Sigmoid colon (tissue), 7 donors: ENCODE measurements at places on chromosomes 5 and 9. TPM values are rescaled to one million over a fixed set of nuclear protein-coding genes. Genes with fewer than 3 reads are reported as not detected.

DNA sequence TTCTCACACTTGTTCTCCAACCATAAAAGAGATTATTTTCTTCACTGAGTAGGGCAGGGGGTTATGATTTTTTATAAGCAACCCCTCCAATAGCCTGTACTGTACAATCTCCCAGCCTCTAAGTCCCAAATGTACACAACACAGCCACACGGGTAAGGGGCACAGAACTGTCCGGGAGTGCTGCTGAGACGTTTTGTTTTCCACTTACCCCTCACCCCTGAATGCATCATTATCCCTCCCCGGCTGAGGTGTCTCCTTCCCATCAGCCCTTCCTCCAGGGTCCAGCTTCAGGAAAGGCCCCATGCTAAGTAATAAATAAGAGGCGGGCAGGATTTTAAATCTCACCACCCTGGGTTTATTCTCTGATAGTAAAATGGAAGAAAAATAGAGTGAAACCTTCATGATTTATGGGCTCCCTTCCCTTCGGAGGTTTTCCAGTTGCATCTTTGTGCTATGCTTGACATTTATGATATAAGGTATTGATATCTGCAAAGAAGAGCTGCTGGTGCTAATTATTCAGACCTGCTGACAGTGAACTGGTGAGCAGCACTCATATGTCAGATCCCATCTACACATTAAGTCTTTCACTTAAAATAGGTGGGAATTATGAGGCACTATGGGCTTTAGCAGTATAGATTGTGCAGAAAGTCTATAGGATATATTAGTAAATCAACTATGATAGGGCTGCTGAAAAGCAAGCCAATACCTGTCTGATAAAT, 67.2 kb upstream of the MEGF10 start:
- no peak for DNase-seq

- no peak for DNase-seq
These were observed 670.5 kb upstream of the KLF4 start for GRCh38 chr9:108160039-108160438.

DNA sequence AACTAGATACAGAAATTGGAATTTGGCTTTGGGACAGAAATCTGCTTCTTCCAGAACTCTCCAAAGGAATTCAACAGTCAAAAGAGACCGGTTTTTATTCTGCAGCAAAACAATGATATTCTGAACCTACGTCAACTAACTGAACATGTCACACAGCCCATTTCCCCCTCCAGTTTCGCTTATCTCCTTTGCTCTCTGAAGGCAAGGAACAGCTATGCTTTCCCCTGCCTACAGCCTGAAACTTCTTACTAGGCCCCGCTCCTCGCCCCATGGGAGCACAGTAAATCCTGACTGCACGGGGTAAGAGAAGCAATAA, 488 bp downstream of the SKIC3 start:
- DNase-seq, result no peak

DNA sequence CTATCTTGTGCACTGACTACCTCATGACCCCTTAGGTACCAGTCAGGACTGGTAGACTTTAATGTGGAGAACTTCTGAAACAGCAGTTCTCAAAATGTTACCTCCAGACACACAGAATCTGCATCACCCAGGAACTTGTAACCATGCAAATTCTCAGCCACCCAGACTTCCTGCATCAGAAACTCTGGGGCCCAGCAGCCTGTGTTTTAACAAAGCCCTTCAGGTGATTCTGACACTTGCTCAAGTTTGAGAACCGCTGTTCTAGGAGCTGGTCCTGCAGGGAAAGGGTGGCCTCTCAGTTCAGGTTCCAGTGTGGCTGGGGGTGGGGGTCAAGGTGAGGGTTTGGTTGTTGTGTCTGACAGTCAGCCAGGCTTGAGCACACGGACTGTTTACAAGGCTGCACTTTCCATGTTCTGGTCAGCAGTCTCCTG, 28.4 kb downstream of the ZFP62 start:
- DNase-seq, result no peak

DNA sequence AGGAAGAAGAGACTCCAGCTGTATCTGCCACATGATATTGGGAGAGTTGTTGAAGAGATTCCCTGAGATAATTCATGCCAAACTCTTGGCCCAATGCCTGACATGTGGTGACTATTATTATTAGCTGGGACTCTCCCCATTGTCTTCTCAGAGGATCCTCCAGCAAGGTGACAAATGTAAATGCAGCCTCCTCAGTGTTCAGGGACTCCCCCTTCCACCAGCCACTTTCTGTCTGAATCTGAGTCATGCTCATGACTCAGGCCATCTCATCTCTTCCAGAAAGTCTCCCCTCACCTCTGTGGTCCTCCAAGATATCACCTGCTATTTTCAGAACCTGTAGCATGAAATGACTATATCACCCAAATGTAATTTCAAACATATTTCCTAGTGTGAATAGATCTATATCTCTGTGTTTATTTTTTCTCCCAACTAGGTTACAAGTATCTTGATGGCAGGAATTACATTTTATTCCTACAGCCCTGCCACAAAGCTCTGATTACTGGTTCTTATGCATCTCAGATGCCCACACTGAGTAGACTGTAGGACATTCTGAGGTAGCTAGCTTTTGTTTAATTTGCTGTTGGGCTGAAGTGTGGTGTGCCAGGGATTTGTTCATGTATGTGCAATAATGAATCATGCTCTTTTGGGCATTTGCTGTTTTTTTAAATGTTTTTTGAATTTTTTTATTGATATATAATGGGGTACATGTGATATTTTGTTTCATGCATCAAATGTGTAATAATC, 126.6 kb upstream of the IL12B start:
- DNase-seq, result no peak

DNA sequence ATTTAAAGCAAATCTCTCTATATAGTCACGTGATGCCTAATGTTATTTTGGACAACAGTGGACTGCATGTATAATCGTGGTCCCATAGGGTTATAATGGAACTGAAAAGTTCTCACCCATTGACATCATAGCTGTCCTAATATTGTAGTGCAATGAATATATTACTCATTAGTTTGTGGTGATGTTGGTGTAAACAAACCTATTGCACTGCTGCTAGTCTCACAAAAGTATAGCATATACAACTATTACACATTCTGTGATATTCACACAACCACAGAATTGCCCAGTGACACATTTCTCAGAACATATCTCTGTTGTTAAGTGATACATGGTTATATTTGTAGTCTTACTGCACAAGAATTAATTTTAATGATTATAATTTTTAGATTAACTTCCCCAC, 37.7 kb downstream of the IPO11 start:
- DNase-seq, result no peak

DNA sequence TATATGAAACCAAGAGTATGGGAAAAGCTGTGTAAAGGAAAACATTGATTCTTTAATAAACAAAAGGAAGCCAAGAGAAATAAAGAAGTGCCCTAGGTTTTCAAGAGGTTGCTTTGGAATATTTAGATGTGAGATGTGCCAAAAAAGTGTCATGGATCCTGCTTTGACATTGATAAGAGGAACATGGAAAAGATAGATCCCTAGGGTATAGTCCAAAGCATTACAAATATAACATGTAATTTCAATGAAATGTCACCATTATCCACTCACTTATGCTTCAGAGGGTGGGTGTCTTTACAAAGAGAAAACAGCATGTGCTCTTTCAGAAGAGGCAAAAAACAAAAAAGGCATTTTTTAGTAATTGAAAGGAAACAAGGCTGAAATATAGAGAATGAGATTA, 1196.7 kb downstream of the EFNA5 start:
- no peak for DNase-seq

DNA sequence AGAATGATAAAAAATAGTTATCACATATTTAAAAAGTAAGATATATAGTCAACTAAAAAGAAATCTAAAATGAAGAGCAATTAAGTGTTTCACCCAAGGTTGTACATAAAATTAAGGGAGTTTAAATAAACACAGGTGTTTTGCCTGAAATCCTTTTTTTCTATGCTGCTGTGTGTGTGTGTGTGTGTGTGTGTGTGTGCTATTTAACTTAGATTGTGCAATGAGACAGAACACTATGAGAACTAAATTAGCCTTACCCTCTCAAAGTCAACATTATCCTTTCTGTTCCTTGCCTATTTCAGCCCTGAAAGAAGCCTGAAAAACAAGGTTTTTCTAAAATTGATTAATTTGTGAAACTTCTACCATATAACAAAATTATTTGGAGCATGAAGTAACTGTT, 516.2 kb downstream of the ELAVL2 start:
- DNase-seq, result no peak

DNA sequence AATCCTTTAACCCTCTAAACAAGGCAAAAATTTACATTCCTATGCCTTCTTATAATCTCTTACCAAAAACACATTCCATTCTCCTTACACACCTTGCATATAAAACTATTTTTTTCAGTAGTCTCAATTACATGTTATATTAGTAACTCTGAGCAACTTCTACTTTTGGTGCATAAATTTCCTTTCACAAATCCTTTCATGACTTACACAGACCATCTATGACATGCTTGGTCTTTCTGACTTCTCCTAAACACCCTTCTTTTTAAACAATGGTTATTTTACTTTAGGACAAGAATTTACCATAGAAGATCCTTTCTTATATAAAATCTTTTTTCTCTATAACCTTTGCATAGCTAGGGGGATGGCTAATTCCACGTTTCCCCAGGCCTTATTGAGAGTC, 208.0 kb upstream of the ARRDC3 start:
- no peak for DNase-seq

GRCh38 chr9:97923529-97924108, 1.3 kb upstream of the TRMO start:
- DNase-seq, result peak; percentile 86

GRCh38 chr5:149948993-149949392, 4.4 kb upstream of the PDE6A start:
- DNase-seq, result no peak

- no peak for DNase-seq
These were observed 564.8 kb upstream of the CLINT1 start for GRCh38 chr5:158423623-158424200.

DNA sequence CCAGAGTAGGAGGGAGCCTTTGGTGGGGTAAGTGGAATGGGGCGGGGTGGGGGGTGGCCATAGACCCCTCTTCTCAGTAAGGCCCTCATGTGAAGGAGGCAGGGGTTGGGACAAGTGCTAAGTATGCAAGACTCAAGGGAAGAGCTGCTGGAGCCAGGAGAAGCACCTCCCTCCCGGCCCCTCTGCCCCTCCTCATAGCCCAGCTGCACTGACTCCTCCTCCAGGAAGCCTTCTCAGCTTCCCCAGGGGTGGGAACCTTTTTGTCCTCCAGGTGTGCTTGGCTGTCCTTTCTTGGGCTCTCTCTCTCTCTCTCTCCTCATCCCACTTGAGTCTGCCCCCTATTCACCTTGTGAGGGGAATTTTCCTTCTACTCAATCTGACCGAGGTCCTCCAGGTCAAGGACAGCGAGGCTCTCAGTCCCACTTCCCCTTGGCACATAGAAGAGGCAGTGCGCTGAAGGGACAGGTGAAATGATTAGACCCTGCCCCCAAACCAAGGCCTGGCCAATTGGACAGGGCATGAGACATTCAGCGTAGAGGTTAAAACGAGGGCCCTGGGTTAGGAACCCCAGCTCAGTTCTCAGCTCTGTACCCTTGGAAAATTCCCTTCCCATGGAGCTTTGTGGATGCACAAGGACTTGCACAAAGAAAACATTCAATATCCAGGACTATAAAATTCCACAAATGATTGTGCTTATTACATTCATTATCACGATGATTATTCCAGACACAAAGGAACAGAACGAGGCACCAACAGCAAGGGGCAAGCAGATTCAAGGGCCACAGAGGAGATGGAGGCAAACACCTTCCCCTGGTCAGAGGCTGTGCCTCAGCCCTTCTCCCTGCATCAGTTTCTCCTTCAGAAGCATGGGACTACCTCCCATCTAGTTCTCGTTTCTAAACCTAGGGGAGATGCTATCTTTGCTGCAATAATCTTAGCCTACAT, 45.6 kb upstream of the IL17B start:
- no peak for DNase-seq

DNA sequence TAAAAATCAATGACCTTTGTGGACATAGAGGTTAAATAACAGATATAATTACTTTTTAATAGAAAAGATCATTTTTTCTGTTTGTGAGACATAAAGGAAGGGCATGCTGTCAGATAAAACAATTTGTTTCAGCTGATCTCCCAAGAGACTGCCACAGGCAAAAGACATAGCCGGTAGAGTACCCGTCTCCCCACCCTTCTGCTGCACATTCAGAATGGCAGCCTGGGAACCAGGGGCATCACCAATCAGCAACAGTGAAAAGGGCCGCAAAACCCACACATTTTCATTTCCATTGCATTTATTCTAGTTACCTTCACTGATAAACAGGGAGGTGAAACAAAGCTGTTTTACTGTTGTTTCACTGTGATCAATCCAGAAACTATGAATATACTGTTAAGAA, 357.7 kb downstream of the ARRDC3 start:
- no peak for DNase-seq

- peak; percentile 34 for DNase-seq
These were observed 109.8 kb downstream of the RGS3 start for GRCh38 chr9:113573046-113573958.

DNA sequence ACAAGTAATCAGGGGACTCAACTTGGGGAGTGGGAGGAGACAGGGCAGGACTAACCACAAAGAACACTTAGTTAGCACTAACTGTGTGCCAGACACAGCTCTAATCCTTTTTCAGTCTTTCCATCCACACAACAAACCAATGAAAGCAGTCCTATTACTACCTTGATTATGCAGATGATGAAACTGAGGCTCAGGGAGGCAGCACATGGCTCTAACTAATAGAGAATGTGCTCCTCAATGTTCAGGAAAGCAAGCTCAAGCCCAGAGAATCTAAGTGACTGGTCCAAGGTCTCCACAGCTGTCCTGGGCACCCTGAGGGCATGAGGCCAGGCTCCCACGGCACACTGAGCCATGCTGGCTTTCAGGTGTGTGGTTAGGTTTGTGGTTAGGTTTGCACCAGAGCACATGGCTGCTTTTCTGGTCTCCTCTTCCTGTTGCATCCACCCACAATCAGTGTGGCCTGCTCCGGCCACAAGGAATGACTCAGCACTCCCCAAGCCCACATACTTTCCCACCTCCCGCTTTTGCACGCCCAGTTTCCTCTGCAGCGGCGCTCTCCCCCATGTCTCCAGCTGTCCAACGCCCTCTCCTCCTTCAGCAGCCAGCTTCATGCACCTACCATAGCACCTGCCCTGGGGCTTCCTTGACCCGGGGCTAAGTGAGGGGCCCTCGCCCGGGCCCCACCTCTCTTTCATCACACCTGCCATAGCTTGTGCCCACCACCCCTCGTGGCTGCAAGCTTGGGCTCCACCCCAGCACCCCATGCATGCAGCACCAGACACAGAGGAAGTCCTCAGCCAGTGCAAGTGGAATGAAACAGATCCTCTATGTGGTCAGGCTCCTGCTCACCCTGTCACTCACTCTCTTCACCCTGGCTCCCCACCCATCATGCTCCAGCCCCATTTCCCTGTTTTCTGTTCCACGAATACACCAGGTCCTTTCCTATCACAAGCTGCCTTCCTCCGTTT, 133.1 kb downstream of the GABBR2 start:
- DNase-seq, result no peak

Gene TMC1
- 1.5 TPM for total RNA-seq

Gene ZNF608
- total RNA-seq, result 17.9 TPM

Gene POU5F2
- total RNA-seq, result 2.5 TPM

Gene BNC2
- total RNA-seq, result 148 TPM

Gene WNK2
- total RNA-seq, result 38.0 TPM

Gene RANBP3L
- 3.5 TPM for total RNA-seq
